Activated naive CD4-positive, alpha-beta T cell treated with anti-CD3 and anti-CD28 coated beads for 36 hours (primary cell): ENCODE measurements at places on chromosomes 1 and 21. TPM values are rescaled to one million over a fixed set of nuclear protein-coding genes. Genes with fewer than 3 reads are reported as not detected.
A peak's percentile ranks its signal among the peaks of the same experiment; 100 is the strongest.

The CENPS gene
- 23.4 TPM for total RNA-seq

- DNase-seq, result no peak
Measured at GRCh38 chr1:31753707-31754349, 10.3 kb downstream of the ADGRB2 start.

The LCE1E gene
- not detected for total RNA-seq

GRCh38 chr21:44810779-44811178, 7.1 kb downstream of the SUMO3 start:
- DNase-seq, result no peak

The LIN9 gene
- 9.5 TPM for total RNA-seq

DNA sequence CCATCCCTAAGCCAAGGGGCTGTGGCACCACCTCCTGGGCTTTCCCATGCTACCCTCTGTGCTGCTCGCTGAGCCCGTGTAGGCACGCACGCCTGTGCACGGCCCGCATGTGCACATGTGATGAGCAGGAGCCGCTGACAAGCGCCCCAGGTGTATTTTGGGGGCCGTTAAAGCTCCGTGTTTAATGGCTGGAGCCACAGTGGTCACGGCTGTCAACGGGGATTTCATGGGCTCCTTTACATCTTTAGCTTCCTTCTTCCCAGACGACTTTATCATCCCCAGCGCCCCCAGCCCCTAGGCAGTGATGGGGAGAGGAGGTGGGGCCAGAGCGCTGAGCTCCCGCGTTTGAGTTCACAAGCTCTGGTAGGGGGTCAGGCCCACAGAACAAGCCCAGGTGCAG, 11.7 kb upstream of the EPHA8 start:
- DNase-seq, result no peak

DNA sequence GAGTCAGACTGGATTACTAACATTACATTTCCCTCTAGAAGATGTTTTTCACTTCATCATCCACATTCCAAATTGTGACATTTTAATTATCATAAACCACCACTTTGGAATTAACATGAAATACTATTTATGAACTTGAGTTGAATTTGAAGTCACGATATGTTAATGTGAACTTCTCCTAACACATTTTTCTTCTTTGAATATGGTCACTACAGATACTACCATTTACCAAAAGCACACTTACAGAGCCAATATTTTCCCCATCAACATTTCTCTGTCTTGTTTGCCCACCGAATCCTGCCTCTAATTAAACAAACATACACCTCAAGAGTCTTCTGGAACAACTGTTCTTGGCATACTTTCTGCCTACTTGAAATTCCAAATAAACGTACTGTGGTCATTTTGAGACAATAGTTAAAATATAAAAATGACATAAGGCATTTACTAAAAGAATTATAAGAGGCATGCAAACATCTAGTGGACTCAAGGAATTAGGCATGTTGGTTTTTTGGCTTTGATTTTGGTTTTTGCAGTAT, 177.4 kb downstream of the AKT3 start:
- DNase-seq, result no peak

DNA sequence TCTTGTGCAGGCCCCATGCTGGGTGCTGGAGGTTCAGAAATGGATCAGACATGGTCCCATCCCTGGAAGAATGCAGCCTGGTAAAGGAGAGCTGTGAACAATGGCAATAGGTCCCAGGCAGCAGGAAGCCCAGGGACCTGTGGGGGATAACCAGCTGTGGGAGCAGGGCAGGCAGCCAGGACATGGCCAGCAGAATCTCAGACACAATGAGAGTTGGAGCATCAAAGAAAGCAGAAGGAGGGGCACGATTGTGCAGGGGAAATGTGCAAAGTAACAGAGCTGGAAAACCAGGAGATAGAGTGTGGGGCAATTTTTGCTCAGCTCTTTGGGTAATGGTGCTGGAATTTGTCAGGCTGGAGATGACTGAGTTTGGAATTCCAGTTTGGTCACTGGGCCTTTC, 44.3 kb downstream of the C8B start:
- no peak for DNase-seq

DNA sequence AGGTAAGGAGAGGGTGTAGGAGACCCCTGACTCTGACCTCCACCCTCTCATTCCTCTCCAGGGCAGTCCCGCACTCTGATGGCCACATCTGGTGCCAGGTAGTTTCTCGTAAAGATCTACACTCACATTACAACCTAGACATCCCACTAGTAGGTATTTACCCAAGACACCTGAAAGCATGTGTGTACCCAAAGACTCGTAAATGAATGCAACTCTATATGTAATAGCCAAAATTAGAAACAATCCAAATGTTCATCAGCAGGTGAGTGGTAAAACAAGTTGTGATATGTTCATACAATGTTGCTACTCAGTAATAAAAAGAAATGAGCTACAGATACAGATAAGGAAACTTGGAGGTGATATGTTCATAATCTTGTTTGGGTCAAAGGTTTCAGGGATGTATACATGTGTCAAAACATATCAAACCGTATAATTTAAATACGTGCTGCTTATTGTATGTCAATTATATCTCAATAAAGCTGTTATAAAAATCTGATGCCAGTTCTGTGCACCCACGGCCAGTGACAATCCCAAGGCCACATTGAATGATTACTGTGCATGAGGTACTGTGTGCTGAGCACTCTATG, 37.8 kb upstream of the SLC2A1 start:
- DNase-seq, result no peak

- peak; percentile 49 for DNase-seq
Measured at GRCh38 chr1:45009956-45010854, 919 bp downstream of the HECTD3 start.

The ZNF692 gene
- 88.7 TPM for total RNA-seq

GRCh38 chr1:115348636-115349035, 10.6 kb upstream of the NGF start:
- no peak for DNase-seq

DNA sequence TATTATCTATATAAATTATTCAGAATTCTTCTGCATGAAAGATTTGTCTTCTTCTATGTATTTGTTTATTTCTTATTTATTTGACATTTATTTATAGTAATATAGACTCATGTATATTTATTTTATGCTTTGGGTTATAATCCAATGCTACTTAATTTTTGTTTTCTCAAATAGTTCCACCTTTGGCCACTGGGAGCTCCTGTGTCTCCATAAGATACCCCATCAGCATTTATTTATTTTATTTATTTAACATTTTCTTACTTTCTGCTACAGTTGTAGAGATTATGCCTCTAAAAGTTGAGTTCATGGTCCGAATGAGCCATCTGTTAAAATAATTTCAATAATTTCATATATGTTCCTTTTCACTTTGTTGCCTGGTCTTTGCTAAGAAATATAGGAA, 289.4 kb downstream of the ADGRL2 start:
- no peak for DNase-seq

GRCh38 chr21:45209046-45209445, 78.6 kb downstream of the POFUT2 start:
- DNase-seq, result no peak

GRCh38 chr21:32367158-32367557, 25.7 kb downstream of the URB1 start:
- DNase-seq, result no peak

GRCh38 chr1:205497351-205497750, 7.1 kb upstream of the CDK18 start:
- no peak for DNase-seq

GRCh38 chr1:16046842-16047241, 3.3 kb downstream of the CLCNKB start:
- no peak for DNase-seq

The UMODL1 gene
- total RNA-seq, result not detected

The SPATA45 gene
- not detected for total RNA-seq

GRCh38 chr1:231420959-231421545, 1.0 kb downstream of the EGLN1 start:
- DNase-seq, result peak; percentile 46

GRCh38 chr1:247740721-247741120, 2.3 kb downstream of the OR14K1 start:
- DNase-seq, result no peak

GRCh38 chr1:62437273-62437940, 558 bp downstream of the USP1 start:
- peak; percentile 46 for DNase-seq

DNA sequence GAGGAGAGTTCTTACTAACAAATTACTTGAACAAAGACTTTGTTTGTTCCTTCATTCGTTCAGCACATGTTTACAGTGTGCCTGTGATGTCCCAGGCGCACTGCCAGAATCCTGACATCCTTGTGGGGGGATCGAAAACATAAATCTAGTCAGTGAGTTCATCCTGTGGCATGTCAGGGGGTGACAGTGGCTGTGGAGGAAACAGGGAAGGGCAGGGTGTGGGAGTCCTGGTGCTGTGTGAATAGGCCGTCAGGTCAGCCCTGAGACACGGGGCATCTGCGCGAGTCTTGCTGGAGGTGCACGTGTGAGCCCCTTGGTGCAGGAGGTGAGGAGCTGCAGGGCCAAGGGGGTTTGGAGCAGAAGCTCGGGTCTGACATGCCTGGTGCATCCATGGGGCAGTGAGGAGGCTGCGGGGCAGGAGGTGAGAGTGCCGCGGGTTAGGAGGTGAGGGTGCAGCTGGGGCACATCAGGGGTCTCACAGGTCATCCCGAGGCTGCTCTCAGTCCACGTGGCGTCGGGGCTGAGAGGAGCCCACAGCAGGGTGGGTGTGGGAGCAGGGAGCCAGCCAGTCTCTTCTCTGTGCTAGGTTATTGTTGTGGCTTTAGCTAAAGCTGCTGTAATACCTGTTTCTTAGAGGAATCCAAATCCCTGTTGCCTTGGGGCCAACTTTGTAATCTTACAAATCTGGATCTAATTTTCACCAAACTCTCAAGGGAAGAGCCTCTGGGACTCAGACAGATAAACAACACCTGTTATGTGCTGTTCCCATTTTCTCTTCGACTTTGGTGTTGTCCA, 93.4 kb downstream of the PCBP3 start:
- DNase-seq, result no peak

DNA sequence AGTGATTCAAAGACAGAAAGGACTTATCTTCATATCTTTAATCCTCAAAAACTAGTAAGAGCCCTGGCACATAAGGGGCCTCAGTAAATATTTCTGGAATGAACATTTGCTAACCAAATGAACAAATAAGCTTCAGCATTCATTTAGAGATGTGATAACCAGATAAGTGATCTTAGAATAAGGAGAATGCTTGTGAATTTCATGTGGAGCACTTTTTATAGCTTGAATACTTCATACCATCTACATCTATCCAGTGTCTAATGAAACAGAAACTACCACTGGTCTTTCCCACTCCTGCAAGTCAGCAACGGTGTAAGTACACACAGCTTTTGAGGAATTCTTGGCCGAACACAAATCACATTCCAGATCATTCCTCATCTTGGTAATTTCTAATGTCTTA, 38.5 kb downstream of the EDEM3 start:
- no peak for DNase-seq

GRCh38 chr1:16145662-16146278, 10.1 kb downstream of the EPHA2 start:
- DNase-seq, result no peak

DNA sequence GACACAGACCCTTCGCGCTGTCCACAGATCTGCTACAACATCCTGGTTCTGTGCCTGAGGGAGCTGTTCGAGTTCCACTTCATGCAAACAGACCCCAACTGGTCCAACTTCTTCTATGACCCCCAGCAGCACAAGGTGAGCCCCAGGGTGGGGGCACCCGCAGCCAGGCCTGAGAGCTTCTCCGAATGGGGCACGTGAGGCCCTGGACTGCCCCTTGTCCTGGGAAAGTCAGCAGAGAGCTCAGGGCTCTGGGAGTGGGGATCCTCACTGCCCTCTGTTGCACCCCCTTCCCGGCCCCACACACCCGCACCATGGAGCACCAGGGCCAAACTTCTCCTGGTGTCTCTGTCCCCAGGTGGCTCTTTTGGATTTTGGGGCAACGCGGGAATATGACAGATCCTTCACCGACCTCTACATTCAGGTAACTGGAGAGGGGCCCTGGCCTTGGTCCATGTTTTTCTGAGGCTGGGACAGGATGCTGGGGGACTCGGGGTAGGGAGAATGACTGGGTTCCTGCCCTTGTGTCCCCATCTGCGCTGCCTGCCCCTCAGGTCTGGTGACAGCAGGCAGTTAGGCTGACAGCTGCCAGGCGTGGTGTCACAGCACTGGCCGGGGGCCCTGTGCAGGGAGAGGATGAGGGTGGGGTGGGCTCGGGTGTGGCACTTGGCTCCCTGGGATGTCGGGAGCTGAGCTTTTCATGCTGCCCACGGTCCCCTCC, 44.6 kb downstream of the COQ8A start:
- no peak for DNase-seq

- DNase-seq, result peak; percentile 38
Measured at GRCh38 chr1:93042187-93043056, 36.7 kb upstream of the MTF2 start.

The RBP7 gene
- total RNA-seq, result not detected

DNA sequence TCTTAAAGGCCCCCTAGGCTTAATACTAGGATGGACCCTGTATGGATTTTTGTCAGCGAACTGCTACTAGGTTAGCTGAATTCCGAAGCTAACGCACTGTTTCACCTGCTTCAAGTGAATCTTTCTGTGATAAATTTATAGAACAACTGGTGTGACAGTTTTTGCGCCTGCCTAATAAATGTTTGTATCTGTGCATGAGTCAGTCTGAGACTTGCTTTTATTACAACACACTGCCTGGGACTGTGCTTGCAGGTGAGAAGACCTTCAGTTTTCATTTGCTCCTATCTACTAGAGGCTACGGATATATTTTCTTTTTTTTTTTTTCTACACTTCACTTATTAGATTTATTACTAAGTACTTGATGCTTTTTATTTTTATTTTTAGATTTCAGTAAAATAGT, 420.9 kb downstream of the SMYD3 start:
- DNase-seq, result no peak

DNA sequence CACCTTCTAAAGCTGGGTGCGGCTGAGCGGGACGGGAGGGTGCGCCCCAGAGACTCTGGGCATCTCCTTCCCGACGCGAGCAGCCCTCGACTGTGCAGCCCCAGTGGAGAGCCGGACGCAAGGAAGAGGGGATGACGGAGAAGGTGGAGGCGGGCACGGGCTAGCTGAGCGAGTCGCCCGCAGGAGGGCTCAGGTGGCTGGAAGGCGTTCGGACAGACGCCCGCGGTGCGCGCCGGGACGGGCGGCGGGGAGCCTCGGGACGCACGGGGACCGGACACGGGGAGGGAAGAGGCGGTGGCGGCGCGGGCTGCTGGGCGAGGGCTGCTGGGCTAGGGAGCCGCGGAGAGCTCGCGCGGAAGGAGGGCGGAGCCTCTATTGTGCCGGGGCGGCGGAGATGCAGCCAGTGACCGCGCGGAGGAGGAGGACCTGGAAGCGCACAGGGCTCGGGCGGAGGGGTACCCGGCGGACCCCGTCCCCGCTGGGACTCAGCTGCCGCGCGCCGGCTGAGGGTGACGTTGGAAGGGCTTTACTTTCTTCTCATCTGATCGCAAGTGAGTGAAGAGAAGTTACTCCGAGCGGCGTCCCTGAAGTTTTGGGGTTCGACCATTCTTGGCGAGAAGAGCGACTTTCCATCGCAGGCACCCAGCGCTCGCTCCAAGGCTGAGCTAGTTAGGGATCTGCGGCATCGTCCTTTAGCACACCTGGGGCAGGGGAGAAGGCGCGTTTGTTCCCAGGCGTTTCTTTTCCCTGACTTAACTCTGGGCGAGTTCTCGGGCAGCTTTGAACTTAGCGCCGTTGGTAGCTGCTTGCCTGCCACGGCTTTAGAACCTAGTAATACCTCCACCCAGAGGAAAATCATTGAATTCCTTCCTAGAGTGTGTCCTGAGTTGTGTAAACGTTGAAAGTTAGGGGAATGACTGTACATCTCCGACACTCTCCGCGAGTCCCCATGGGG, at the start of gene OLFML2B:
OLFML2B (minus strand) TSS at position 323 of the 955 bp plus-strand sequence. CDS start 439 bp downstream, outside the sequence.
- peak; percentile 65 for DNase-seq

- no peak for DNase-seq
Measured at GRCh38 chr1:2347896-2348295, 43.5 kb downstream of the MORN1 start.

The PIK3CD gene
- 101 TPM for total RNA-seq

- DNase-seq, result no peak
Measured at GRCh38 chr1:113657126-113657525, 102.2 kb downstream of the PHTF1 start.
